ENCODE measurements at places on chromosomes 16 and 17.

GRCh38 chr17:29649359-29649758 is 26.6 kb upstream of the CORO6 start:
- no peak for DNase-seq

GRCh38 chr16:26838931-26839330 is 227.8 kb upstream of the C16orf82 start:
- no peak for DNase-seq

GRCh38 chr17:21705021-21705601 is 12.8 kb downstream of the KCNJ18 start:
- DNase-seq = no peak

- DNase-seq = no peak
Observed at GRCh38 chr16:67773099-67773498, 33.3 kb downstream of the RANBP10 start.

GRCh38 chr17:64157669-64158180 is 27.8 kb upstream of the ERN1 start:
- no peak for DNase-seq
